ENCODE measurements at places on chromosomes 3 and 15.

GRCh38 chr3:127490271-127491023 lies 100.1 kb downstream of the TPRA1 start:
- DNase-seq: no peak

DNA sequence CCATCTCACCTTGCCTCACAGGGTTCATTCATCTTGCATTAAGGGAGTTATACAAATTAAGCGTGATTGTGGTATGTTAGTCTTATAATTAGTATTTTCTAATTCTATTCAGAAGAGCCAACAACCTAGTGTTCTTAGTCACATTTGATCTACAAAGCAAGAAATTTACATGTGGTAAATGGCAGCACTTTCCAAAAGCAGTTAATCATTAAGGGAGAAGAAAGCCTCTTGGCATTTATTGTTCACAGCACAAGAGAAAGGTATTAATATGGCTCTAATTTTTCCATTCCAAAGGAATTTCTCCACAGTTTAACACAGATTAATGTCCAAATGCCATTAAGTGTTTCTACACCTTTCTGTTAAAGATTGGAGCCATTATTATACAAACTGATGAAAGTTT lies 1077.1 kb downstream of the ZPLD1 start:
- no peak for DNase-seq

DNA sequence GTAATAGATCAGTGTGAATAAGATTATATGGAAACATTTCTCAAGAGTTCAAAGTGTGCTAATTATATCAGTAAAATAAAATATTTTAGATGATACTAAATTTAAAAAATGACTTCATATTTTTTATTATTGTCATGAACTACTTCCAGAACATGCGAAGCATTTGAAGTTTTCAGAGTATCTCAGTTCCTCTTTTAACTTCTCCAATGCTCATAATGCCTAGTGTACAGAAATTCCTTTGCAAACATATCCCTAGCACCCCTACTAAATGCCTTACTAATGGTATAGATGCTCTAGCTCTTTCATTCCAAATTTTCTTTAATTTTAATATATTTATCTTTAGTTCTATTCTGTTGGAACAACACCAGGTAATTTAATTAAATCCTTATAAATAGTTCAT lies 580.4 kb downstream of the CADM2 start:
- DNase-seq: no peak

DNA sequence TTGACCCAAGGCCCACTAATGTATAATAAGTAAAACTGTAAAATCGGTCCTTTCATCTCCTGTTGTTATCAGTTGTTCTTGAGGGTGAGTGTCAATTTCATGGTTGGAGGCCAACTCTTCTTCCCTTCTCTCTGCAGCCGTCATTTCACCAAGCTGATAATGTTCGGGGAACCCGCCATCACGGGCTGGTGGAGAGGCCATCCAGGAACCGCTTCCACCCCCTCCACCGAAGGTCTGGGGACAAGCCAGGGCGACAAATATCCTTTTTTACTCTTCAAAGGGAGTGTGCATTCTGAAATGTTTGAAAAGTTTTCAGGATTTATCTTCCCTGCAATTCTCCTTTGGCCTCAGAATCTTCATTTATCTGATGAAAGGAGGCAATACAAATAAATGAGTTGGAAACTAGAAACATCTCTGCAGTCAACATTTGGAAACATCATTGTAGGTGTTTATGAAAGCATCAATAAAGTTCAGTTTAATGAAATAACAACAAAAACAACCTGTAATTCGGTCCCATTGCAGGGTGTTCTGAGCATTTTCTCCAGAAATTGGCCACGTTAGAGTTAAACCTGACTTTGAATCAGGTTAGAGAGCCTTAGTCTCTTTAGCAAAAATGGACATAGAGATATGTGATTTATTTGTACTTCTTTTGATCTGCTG lies 63.9 kb downstream of the CRTC3 start:
- no peak for DNase-seq

GRCh38 chr3:115804200-115804599 lies 180.9 kb downstream of the GAP43 start:
- no peak for DNase-seq

DNA sequence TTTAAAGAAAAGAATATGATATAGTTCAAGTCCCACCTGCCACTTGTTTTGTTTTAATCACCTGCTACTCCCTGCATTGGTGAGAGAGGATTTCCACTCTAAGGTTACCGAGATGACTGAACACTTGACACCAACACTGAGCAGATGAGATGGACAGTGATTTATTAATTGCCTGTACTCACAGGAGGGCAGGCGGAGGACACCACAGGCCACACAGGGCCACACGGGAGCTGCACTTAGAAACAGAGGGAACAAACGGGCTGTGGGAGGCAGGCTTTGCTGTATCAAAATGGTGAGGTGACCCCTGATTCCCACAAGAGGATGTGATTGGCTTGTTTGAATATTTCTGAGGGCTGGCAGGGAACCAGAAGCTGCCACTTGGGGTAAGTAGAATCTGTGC lies 10.8 kb downstream of the MINAR1 start:
- DNase-seq: no peak

Measured in amniotic epithelial cell (primary cell).